ENCODE measurements at places on chromosomes 13 and 19. TPM values are rescaled to one million over a fixed set of nuclear protein-coding genes. Genes with fewer than 3 reads are reported as not detected.

GRCh38 chr13:23561261-23561660, 9.0 kb upstream of the TNFRSF19 start:
- DNase-seq: no peak

- no peak for DNase-seq
These were observed 185.6 kb downstream of the MTUS2 start for GRCh38 chr13:29005763-29006120.

Gene ZSWIM9
- 4.5 TPM for polyA plus RNA-seq

GRCh38 chr19:39737891-39738290, at the start of gene CLC:
CLC (minus strand) TSS chr19:39738029; CDS start chr19:39737952, 77 bp downstream.
- DNase-seq: no peak

DNA sequence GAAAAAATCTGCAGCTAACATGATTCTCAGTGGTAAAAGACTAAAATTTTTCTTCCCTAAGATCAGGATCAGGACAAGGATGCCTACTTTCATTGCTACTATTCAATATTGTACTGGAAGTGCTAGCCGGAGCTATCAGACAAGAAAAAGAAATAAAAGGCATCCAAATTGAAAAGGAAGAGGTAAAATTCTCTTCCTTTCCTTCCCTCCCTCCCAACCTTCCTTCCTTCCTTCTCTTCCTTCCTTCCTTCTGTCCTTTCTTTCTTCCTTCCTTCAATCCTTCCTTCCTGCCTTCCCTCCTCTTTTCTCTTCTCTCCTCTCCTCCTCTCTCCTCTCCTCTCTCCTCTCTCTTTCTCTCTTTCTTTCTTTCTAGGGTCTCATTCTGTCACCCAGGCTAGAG, 26.7 kb upstream of the LRP3 start:
- DNase-seq: no peak
